Stimulated activated CD4-positive, alpha-beta T cell treated with anti-CD3 and anti-CD28 coated beads, Interleukin-4, amount 100 ng/mL, for 24 hours (primary cell): ENCODE measurements at places on chromosomes 6 and 20.

DNA sequence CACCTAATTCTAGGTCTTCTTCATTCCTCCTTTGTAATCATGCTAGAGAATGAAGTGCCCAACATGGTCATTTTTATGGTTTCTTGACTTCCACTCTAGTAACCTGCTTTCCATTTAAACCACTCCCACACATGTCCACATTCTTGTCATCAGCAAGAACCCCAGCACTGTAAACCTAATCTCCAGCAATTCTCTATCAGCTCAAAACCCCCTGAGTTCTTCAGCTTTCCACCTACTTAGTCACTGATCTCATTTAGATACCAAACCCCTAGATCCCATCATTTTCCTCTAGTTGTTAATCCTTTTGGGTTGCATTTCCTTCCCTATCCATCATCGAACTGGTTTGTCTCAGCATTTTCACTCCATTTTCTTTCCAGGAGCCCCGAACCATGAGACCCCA is 49.7 kb downstream of the GOPC start:
- no peak for DNase-seq

- DNase-seq, result no peak
Measured at GRCh38 chr6:55992546-55992945, 117.2 kb upstream of the BMP5 start.

DNA sequence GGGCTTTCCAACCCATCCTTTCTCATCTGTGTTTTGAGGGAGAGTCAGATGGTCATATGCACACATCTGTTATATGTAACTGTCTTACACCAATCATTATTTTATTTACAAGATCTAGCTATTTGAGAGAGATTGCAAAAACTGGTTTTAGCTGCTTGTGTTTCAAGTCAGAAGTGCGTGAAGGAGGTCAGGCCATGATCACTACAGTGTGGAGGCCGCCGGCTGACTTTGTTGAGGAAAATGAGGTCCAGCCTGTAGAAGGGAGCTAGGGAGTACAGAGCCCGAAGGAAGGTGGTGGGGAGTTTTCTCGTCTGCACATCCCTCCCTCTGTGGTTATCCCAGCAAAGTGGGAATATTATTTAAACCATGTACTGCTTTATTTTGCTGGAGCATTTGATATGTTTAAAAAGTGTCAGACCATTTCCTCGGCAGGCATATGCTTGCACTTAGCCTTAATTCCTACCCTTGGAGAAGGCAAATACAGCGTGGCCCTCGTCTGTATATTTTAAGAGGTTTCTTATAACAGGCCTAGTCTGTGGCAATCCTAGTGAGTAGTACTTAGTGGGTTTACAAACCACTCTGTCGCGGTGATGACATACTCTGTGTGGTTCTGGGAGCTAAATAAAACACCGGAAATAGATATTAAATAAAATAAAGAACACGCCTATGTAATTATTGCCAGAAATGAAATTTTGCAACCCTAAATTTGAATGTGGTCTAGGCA is 95.6 kb downstream of the UST start:
- no peak for DNase-seq

- no peak for DNase-seq
Measured at GRCh38 chr20:33563788-33564187, 73.9 kb downstream of the CBFA2T2 start.

DNA sequence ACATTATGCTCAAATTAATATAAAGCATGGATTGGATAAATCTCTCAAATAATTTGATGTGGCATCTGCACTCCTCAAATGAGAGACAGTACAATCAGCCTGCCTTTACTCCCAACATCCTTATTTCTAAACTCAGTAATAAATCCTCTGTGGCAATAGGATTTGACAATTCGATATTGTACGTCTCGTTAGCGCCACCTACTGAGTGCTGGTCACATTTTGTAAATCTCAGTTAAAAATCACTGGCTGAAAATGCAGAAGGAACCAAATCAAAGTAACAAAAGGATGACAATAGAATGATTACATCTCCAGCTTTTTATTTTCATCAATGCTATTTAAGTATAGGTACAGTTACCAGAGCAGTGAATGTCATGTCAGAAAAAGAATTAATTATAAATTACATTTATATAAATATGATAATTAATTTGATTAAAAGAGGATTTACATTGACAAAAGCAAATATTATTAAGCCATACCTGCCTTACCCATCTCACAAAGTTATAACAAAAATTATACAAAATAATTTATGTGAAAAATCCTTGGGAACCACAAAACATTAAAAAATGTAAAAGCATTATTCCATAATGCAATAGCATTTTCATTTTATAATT is 20.2 kb upstream of the GJE1 start:
- DNase-seq, result peak; percentile 80

GRCh38 chr20:15564981-15565380 is 1008.3 kb downstream of the KIF16B start:
- no peak for DNase-seq

GRCh38 chr20:19934792-19935491 is 82.2 kb upstream of the NAA20 start:
- no peak for DNase-seq

DNA sequence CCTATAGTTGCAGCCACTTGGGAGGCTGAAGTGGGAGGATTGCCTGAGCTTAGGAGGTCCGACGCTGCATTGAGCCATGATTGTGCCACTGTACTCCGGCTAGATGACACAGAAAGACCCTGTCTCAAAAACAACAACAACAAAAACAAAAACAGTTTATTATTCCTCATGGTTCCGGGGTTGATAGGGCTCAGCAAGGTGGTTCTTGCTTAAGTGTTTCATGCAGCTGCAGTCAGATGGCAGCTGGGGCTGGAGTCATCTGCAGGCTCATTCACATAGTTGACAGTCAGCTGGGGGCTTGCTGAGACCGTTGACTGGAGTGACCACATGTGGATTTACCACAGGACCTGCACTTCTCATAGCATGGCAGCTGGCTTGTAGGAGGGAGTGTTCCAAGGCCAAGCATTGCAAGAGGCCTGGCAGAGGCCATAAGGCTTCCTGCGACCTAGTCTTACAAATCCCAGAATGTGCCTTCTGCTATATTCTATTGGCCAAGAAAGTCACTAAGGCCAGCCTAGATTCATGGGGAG is 28.9 kb upstream of the NNAT start:
- DNase-seq, result no peak

DNA sequence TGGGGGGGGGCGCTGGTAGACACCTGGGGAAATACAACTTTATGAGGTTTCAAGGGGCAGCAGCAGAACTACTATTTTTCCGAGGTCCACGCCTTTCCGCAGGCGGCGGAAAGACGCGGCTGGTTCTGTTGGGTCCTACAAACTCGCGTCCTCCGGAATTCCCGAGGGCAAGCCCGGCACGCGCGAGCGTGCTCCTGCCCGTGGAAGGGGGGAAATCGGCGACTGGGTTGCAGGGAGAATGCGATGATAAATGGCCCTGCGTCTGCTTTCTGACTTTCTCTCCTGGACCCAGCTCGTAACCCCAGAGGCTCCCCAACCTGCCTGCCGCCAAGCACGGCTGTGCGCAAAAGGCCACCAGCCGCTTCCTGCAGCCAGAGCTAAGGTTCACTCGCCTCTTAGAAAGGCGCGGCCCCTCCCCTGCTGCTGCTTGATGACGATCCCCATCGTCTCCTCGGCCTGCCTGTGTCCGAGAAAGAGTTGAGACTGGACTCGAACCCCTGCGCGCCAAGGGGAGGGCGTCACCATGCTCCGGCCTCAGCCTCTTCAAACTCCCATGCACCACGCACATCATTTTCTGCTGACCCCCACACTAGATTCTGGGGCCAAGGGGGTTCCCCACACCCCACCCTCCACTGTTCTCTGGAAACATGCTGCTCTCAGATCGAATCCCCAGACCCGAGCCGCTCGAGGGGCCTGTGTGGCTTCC is 6.7 kb downstream of the FOXA2 start:
- DNase-seq, result no peak

GRCh38 chr6:52537001-52537753 is 39.7 kb downstream of the TRAM2 start:
- no peak for DNase-seq

DNA sequence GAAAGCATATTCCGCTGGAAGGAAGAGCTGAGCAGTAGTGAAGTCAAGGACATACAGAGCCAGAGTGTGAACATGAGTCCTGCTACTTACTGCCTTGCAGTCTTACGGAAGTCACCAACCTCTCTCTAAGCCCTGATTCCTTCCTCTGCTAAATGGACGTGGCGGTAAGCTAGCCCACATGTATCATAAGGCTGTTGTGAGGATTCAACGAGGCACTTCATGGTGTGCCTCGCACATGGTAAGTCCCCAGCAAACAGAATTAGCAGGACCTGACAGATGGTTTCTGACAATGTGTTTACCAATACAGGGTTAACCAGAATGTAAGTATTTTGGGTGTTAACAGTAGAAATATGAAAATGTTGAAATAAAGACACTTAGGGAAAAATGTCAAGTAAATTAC is 93.2 kb downstream of the IRF4 start:
- DNase-seq, result no peak

GRCh38 chr20:15843777-15844176 is 729.5 kb downstream of the KIF16B start:
- DNase-seq, result no peak

DNA sequence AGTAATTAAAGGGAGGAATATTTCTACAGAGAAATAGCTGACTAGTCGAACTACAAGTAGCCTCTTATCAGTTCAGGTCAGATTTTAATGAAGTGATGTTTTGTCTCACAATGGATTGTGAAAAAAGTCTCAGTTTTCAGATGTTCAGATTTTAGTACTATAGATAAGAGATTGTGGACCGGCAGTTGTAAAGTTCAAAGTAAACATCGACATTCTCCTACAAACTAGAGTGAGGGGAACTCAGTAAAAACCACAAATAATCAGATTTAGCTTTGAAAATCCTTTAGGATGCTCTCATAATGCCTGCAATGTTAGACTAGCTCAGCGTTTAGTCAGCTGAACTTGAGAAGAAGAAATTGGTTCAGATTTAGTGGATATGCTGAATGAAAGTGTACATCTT is 39.9 kb downstream of the RCAN2 start:
- no peak for DNase-seq

GRCh38 chr6:31586599-31587281 is 663 bp downstream of the LST1 start:
- no peak for DNase-seq

DNA sequence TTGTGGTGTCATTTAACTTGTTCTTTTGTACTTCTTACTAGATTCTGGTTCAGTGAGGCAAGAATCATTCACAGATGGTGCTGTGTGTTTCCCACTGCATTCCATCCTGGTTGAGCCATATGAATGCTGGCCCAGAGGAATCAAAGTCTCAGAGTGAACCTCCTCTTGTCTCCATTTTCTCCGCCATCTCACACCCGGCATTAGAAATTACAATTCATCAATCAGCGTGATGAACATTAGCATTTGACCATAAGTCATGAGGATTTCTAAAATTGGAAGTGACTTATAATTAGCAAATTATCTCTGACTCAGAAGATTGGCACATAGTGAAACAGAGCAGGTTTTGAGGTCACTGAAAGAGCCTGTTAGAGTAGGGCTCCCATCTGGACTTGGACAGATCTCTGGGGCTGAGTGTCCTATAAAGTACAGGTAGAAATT is 25.2 kb downstream of the TNFAIP3 start:
- no peak for DNase-seq

DNA sequence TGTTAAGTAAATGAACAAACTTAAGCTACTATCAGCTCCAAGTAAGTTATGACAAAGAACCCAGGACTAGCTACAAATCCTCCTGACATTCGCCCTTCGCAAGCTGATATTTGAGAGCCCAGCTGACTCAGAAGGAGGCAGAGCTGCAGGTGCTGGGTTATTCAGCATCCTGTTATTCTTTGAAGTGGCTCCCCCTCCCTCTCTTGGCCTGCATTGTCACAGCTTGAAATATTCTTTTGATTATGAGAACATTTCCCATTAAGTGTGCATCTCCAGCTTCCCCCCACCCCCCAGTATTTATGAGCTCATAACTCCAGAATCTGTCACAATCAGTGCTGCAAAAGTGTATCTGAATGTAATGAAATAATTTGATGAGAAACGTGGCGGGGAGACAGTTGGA is 78.8 kb upstream of the RALY start:
- DNase-seq, result peak; percentile 25

- no peak for DNase-seq
Measured at GRCh38 chr6:83707829-83708545, 914 bp downstream of the SNAP91 start.

DNA sequence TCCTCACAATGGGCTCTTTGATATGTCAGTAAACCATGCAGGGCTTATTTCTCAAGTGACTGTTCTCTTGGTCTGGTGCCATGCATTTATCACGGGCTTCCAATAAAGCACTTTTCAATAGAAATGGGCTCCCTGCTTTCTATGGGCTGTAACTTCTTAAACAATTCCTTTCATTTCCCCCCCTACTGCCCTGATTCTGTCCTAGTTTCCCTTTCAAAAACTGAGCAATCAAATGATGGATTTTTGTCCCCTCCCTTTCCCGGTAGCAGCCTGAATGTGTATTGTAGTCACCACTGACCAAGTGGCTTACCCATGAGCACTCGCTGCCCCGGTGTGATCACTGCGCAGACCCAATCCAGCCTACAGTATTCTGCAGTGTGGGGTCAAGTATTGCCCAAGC is 13.9 kb downstream of the RPS10 start:
- DNase-seq, result no peak

DNA sequence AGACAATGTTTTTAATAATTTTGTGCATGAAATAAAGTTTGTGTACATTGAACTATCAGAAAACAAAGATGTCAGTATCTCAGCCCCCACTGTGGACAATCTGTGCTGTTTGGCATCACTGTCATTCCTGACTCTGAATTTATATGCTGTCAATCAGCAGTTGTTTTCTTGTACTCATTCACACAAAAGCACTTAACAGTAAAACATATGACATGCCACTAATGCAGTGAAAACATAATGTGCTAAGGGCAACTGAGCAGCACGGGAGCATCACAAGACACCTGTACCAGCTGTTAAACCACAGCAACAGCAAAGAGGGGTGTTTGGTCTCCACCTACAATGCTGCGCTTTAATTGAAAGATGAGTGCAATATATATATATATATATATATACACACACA is 647.8 kb upstream of the SLC35B3 start:
- no peak for DNase-seq

- no peak for DNase-seq
Measured at GRCh38 chr6:157538168-157538567, 157.2 kb downstream of the ZDHHC14 start.

- no peak for DNase-seq
Measured at GRCh38 chr6:70842541-70842940, 114.3 kb downstream of the B3GAT2 start.

GRCh38 chr6:160203953-160204352 is 54.7 kb downstream of the SLC22A2 start:
- no peak for DNase-seq
